ENCODE measurements at places on chromosomes 3 and 15.
A peak's percentile ranks its signal among the peaks of the same experiment; 100 is the strongest.

GRCh38 chr3:128697341-128697740 is 28.6 kb upstream of the RAB7A start:
- H3K27ac ChIP-seq: no peak overlapping the region
- DNase-seq: no peak
- no peak overlapping the region for H3K4me3 ChIP-seq
- H3K4me1 ChIP-seq: no peaks in the 10 kb centered on the region
- H3K27me3 ChIP-seq: no peaks in the 10 kb centered on the region
- H3K36me3 ChIP-seq: no peaks in the 10 kb centered on the region

GRCh38 chr3:151751161-151751560 is 17.4 kb downstream of the AADACL2 start:
- no peak for DNase-seq
- no peak overlapping the region for H3K27ac ChIP-seq
- no peak overlapping the region for H3K4me3 ChIP-seq
- H3K27me3 ChIP-seq: no peaks in the 10 kb centered on the region
- no peaks in the 10 kb centered on the region for H3K4me1 ChIP-seq

- no peak overlapping the region for H3K4me3 ChIP-seq
- no peak overlapping the region for H3K27ac ChIP-seq
- no peak for DNase-seq
- H3K27me3 ChIP-seq: no peaks in the 10 kb centered on the region
Observed at GRCh38 chr15:76752549-76752948, 152.6 kb downstream of the SCAPER start.

DNA sequence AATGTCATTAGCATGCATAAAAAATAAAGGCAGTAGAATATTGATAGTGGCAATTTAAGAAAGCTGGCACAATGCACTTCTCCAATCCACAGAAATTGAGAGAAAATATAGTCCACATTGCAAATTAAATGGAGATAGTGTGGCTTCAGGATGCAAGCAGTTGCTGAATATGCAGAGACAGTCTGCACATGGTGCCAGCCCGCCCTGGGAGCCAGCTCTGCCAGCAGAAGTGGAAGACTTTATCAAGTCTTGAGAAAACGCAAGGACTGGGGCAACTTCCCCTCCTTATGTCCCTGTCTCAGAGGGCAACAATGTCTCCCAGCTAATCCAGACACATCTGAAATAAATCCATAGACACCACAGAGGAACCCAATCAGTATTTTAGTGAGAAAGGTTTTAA is 57.2 kb downstream of the MB21D2 start:
- DNase-seq: no peak
- no peaks in the 10 kb centered on the region for H3K36me3 ChIP-seq
- H3K4me1 ChIP-seq: no peaks in the 10 kb centered on the region
- H3K27me3 ChIP-seq: no peaks in the 10 kb centered on the region

GRCh38 chr3:97949743-97950142 is 22.5 kb downstream of the RIOX2 start:
- no peaks in the 10 kb centered on the region for H3K27me3 ChIP-seq
- H3K4me3 ChIP-seq: no peak overlapping the region
- no peak overlapping the region for H3K27ac ChIP-seq
- DNase-seq: no peak
- peaks cover 83% of the 10 kb centered on the region for H3K36me3 ChIP-seq

- no peak overlapping the region for H3K4me3 ChIP-seq
- peaks cover 47% of the 10 kb centered on the region for H3K36me3 ChIP-seq
- no peaks in the 10 kb centered on the region for H3K27me3 ChIP-seq
- no peak overlapping the region for H3K27ac ChIP-seq
- peaks cover 5% of the 10 kb centered on the region for H3K4me1 ChIP-seq
Observed at GRCh38 chr15:42544853-42545629, 3.6 kb downstream of the LRRC57 start.

DNA sequence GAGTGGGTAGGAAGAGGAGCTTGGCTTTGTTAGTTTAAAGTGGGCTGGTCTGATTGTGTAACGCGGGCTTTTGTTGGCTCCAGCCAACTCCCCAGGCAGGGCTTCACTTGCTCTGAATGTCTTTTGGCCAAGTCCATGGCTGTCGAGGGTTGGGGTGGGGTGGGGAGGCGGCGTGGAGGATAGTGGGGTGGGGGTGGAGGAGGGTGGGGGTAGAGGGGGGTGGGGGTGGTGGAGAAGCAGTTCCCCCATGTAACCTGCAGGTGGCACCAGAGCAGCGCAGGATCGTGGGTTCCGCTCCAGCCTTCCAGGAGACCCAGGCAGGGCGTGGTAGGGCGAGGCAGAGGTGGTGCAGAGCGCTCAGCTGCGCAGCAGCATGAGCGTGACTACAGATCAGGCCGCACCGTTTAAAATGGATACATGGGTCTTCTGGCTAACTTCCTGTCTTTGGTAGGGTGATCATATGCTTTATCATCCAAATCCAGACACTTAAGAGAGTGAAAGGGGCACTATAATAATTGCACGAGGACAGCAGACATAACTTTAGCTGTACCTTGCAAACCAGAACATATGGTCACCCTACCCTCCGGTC is 28.3 kb downstream of the GOLGA6A start:
- DNase-seq: peak; percentile 92
- H3K36me3 ChIP-seq: no peaks in the 10 kb centered on the region
- no peak overlapping the region for H3K27ac ChIP-seq
- no peaks in the 10 kb centered on the region for H3K4me1 ChIP-seq

- H3K36me3 ChIP-seq: no peaks in the 10 kb centered on the region
- H3K4me1 ChIP-seq: peaks cover 12% of the 10 kb centered on the region
- H3K4me3 ChIP-seq: no peak overlapping the region
- H3K27ac ChIP-seq: no peak overlapping the region
Observed at GRCh38 chr3:47250309-47251060, 32.1 kb downstream of the KIF9 start.

DNA sequence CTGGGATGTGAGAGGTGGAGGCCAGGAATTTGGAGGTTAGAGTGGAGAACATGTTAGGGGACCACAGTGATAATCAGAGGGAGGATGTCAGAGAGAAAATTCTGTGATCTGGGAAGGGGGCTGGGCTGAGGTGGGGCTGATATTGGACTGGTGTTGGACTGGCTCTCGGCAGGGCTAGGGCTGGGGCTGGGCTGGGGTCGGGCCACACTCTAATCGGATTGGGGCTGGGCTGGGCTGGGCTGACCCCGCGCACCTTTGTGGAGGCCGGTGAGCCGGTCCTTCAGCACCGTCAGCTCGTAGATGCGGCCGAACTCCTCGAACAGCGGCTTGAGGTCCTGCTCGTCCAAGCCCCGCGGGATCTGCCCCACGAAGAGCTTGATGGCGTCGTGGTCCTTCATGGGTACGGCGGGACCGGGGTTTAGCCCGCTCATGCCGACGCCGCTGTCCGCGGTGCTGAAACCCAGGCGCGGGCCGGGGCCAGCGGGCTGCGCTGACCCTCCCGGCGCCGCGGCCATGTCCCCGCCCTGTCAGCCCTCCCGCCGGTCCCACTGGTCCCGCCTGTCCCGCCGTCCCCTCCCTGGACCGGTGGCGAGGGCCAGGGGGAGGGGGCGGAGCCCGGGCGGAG is 485 bp downstream of the CELF6 start:
- H3K4me1 ChIP-seq: no peaks in the 10 kb centered on the region
- H3K27ac ChIP-seq: no peak overlapping the region
- no peak for DNase-seq
- peak overlapping the region; percentile 45 for H3K4me3 ChIP-seq
- no peaks in the 10 kb centered on the region for H3K36me3 ChIP-seq

DNA sequence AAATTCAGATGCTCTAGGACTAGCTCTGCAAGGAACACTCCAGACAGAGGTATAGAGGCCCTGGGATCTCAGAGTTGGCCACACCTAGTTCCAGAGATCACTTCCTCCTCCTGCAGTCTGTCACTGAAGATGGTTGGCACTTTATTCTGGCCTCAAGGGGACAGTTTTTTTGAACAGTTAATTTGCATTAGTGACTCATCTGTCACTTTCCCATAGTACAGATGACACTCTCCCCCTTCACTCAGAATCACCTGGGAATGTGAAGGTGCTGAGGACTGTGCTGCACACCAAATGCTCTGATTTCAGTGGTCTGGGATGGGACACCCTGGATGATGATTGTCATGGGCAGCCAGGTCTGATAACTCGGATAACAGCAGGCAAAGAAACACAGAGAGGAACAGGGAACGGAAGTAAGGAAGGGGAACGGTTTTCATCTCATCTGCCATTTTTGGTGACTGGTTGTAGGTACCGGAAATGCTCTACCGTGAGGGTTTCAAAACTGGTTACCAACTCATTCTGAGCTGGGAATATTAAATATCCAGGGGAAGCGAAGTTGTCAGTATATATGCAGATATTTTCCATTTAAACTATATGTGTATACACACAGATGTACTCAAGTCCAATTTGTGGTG is 232.5 kb upstream of the ST8SIA2 start:
- H3K4me3 ChIP-seq: no peak overlapping the region
- H3K36me3 ChIP-seq: no peaks in the 10 kb centered on the region
- peaks cover 4% of the 10 kb centered on the region for H3K27me3 ChIP-seq
- no peak for DNase-seq
- no peak overlapping the region for H3K27ac ChIP-seq

DNA sequence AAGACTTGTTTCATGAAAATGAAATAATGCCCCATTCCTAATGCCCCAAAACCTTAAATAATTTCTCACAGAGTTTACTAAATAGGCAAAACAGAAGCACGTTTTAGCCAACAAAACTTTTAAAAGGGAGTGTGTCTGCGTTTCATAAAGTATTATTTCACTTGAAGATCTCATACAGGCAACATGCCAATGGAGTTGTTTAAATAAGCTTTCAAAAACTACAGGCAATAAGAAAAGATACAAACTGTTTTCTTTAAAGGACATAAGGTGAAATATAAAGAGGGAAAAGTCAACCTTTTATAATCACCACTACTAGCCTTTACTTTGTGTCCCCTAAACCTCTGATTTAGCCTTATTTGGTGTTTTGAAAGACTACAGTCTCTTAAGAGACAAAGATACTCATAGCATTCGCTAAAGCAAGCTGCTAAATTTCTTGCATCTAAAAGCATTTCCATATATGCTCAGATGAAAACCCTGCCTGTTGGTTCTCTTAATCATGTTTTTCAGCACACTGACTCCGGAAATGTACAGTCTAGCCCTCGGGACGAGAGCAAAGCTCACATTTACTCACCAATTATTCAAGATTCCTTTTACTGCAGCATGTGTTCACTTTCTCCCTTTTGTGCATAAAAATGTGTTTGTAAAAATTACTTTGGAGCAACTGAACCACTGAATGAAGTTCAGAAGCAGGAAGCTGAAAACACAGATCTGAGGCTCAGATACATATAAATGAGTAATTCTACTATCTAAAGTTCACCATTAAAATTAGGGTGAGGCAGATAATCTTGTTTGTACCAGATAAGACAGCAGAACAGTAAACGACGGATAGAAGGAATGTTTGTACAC is 119.0 kb downstream of the GOLIM4 start:
- H3K27ac ChIP-seq: no peak overlapping the region
- H3K27me3 ChIP-seq: no peaks in the 10 kb centered on the region
- H3K4me1 ChIP-seq: no peaks in the 10 kb centered on the region

- H3K4me1 ChIP-seq: no peaks in the 10 kb centered on the region
- H3K27ac ChIP-seq: no peak overlapping the region
- H3K36me3 ChIP-seq: no peaks in the 10 kb centered on the region
- H3K4me3 ChIP-seq: no peak overlapping the region
- no peak for DNase-seq
Observed at GRCh38 chr3:159158213-159158612, 356.4 kb downstream of the MFSD1 start.

DNA sequence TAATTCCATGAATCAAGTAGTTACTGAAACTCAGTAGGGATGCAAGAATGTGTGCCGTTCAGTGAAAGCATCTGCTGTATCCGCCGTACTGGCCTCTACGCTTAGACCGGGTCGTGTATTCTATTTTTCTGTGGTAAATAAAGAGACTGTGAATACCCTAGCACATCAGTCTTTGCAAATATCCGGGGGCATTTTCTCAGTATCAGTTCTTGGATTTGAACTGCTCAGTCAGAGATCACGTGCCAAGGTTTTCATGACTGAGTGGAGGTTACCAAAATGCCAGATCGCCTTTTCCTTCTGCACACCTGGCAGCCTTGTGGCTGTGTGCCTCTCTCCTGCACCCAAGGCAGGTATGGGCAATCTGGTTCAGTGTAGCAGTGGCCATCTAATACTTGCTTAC is 377.0 kb downstream of the OCA2 start:
- no peak for DNase-seq
- no peak overlapping the region for H3K4me3 ChIP-seq
- H3K27ac ChIP-seq: no peak overlapping the region
- 0 out of 3 replicates have a peak, but pooled peaks cover 2% of the 10 kb centered on the region for H3K27me3 ChIP-seq
- H3K36me3 ChIP-seq: no peaks in the 10 kb centered on the region

DNA sequence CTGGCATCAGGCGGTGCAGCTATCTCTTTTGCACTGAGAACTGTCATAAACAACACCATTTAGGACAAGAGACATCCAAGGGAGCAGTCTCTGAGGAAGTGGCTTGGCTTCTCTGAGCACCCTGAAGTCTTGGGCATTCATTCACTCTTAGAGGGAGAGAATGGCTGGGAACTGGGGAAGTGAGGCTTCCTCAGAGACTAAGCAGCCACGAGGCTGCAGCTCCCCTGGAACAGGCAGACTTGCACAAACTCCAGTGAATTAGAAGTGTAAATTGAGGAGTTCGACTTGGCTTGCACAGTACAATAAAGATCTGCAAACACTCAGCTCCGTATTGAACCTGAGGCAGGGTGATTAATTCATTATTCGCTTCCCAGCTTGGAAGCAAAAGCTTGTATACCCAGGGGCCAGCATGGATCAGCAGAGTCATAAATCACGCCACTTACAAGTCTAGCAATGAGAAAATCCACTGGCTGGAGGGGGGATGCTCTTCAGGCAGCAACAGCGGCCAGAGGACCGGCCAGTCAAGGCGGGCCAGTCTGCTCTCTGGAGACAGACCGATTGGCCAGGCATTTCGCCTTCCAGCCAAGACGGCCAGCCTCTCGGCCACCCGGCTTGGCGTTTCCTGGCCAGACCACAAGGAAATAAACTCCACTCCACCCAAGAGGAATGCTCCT is 118.8 kb upstream of the ADPGK start:
- no peak overlapping the region for H3K4me3 ChIP-seq
- no peaks in the 10 kb centered on the region for H3K4me1 ChIP-seq
- DNase-seq: no peak
- H3K27me3 ChIP-seq: peaks cover 12% of the 10 kb centered on the region
